ENCODE measurements at places on chromosomes 6 and 20. TPM values are rescaled to one million over a fixed set of nuclear protein-coding genes. Genes with fewer than 3 reads are reported as not detected.

Gene PGC
- total RNA-seq: not detected

GRCh38 chr20:36666181-36666740, 20.3 kb upstream of the SLA2 start:
- no peak overlapping the region for H3K27ac ChIP-seq
- peaks cover 4% of the 10 kb centered on the region for H3K36me3 ChIP-seq
- no peak for DNase-seq
- H3K4me3 ChIP-seq: no peak overlapping the region
- H3K27me3 ChIP-seq: no peaks in the 10 kb centered on the region

Gene PSORS1C2
- total RNA-seq: not detected

GRCh38 chr20:16129411-16129810, 443.8 kb downstream of the KIF16B start:
- peaks cover 5% of the 10 kb centered on the region for H3K27me3 ChIP-seq
- peaks cover 12% of the 10 kb centered on the region for H3K4me1 ChIP-seq
- H3K27ac ChIP-seq: peak overlapping the region; percentile 41
- DNase-seq: peak; percentile 60
- H3K4me3 ChIP-seq: no peak overlapping the region

DNA sequence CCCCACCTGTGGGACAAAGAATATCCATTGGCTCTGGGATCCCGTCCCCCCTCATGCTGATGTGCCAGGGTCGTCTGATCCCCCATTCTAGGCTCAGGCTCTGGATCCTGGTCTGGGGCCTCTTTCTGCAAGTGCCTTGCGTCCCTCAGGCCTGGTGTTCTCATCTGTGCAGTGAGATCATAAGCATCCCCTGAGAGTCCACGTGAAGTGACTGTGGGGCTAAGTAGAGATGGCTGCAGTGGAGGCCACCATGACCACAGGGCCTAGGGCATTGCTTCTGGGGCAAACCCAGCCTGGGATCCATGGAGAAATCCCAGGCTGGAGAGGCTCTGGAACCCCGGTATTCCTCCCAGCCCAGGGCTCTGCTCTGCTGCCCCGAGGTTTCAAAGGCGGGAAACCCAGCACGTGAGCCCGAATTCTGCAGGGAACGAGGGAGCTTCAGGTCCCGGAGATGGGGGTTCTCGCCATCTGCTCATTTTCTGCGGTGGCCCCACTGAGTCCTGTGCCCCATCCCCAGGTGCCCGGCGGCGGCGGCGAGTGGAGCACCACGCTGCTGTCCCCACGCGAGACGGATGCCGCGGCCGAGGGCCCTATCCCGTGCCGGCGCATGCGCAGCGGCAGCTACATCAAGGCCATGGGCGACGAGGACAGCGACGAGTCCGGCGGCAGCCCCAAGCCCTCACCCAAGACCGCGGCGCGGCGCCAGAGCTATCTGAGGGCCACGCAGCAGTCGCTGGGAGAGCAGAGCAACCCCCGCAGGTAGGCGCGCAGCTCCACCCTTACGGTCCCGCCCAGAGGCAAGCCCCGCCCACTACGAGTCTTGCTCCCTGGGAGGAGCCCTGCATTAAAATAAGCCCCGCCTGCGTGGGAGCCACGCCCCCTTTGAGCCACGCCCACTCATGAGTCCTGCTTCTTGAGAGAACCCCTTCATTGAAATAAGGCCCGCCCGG, 105.5 kb upstream of the MYL9 start:
- no peaks in the 10 kb centered on the region for H3K36me3 ChIP-seq
- H3K4me1 ChIP-seq: no peaks in the 10 kb centered on the region
- H3K4me3 ChIP-seq: no peak overlapping the region
- H3K27me3 ChIP-seq: no peaks in the 10 kb centered on the region

Gene OR12D3
- not detected for total RNA-seq

All from SJCRH30 (cell line).